ENCODE measurements at places on chromosomes 5 and 9. TPM values are rescaled to one million over a fixed set of nuclear protein-coding genes. Genes with fewer than 3 reads are reported as not detected.

DNA sequence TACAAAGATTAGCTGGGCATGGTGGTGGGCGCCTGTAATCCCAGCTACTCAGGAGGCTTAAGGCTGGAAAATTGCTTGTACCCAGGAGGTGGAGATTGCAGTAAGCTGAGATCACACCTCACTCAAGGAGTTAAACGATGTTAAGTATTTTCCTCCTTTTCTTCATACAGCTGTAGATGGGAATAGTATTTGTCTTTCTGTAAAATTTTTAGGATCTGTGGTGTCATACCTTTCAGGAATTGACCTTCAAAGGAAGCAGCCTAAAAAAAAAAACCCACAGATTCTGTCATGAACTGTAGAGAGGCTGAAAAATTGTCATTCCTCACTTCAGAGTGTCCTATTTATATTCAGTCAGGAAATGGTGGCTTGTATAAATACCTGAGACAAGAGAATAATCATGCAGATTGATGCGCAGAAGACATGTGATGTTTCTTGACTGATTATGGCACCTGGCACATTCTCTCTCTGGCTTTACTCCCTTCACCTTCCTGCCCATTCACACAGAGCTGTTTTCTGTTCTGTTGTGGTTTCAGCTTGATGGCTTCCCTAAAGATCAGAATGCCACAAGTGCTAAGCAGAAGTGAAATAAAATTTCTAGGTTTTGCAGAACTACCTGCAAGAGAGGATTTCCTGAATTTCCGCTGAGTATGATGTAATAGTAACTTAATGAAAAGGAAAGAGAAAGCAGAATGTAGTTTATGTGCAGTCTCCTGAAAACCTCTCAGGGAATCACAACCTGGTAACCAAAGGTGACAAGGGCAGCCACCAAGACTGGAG is 3.8 kb downstream of the IFNA1 start:
- DNase-seq: no peak

DNA sequence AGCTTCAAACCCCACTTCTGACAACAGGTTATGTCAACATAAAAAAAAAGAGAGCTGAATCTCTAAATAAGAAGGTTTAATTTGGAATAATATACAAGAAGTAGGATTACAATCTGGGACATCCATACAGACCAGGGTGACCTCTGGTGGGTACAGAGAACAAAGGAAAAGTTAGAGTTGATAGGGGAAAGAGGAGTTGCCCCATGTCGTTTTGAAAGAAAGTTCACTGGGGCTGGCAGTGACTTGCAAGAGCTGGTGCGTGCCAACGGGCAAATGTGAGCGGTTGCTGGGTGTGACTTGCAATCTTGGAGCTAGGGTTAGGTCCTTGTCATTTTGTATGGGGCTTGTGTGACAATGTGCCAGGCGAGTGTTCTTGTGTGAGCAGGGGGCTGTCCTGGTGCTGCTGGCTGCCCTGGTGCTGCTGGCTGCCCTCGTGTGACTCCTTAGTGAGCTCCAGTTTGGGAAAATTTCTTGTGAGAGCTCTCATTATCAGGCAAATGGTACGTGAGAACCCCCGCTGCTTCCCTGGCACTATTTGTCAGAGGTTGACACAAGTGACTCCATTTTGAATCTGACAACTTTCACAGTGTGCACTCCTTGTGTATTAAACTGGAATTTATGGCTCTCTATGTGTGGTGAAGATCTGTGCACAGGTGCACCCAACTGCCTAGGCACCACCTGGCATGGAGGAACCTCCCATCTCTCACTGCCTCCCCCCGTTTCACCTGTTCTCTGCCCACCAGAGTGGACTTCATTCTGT is 69.8 kb downstream of the UBE2QL1 start:
- no peak for DNase-seq

DNA sequence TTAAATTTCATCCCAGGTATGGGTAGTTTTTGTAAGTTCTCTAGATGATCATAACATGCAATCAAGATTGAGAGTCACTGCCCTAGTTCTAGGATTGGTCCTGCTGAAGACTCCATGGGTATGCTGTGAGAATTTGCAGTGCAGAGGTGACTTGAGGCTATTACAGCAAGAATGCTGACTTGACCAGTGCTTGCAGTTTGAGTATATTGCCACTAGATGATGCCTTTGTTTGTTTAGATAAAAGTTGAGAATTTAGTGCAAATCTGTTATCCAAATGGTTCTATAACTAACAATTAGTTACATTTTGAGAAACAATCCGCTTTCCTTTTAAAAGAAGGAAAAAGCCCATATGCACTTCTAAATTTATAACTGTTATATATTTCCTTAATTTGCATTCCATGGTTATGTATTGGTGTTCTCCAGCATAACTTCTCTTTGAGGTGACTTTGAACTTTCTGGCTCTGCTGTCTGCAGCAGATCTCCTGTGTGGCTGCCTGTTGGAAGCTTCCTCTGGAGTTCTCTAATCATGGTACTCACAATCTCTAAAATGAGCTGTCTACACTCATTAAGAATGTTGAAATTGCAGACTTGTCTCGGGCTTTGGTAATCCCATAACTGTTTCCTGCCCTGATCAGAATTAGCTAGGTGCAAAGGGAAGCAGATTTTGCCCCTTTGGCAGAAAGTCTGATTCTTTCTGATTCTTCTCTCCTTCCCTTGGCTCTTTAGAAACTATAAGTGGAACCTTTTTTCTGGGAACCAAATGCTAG is 24.9 kb downstream of the MELK start:
- DNase-seq: no peak

GRCh38 chr5:68359699-68360098 is 144.1 kb downstream of the PIK3R1 start:
- no peak for DNase-seq

DNA sequence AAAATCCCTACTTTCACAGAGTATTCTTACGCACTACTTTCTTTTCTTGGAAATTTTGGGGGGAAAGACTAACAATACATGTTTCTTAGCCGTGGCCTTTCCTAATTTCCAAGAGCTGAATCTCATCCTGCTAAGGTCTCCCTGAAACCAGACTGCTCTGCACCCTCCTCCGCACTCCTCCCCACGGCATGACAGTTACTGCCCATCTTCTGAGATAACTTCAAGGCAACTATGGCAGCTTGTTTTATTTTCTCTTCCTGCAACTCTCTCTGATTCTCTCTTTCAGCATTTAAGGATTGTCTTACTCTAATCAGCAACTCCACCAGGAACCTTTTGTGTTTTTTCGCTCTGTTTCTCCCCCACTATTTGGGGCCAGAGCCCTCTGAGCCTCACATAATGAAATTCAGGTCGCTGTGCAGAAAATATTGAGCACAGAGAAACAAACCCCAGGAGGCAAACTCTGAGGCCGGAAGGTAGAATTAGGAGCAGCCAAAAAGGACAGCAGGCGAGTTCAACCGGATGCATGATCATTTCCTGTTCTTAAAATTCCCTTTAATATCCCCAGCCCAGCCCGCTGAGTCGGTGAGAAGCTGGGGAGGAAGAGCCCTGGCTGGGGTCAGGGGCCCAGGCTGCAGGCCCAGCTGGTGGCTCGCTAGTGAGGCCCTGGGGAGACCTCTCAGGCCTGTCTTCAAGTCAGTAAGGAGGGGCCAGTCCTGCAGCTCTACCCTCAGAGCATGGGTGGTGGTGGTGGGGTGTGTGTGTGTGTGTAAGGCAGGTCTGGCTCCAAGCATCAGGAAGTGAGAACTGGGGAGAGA is 213.6 kb upstream of the S1PR3 start:
- peak; percentile 90 for DNase-seq

DNA sequence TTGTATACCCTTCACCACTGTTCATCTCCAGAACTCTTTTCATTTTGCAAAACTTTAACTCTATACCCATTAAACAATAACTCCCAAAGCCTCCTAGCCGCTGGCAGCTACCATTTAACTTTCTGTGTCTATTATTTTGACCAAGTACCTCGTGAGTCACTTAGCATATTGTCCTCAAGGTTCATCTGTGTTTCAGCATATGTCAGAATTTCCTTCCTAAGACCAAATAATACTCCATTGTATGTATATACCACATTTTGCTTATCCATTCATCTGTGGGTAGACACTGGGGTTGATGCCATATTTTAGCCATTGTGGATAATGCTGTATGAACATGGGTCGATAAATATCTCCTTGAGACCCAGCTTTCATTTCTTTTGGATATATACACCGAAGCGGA is 17.4 kb downstream of the ERBIN start:
- no peak for DNase-seq

- no peak for DNase-seq
Measured at GRCh38 chr5:169063316-169063953, 237.5 kb downstream of the SLIT3 start.

- no peak for DNase-seq
Measured at GRCh38 chr9:37916471-37917312, 12.8 kb upstream of the SLC25A51 start.

- no peak for DNase-seq
Measured at GRCh38 chr9:26058111-26058895, 380.1 kb upstream of the TUSC1 start.

GRCh38 chr5:54659700-54660131 is 142.2 kb downstream of the SNX18 start:
- no peak for DNase-seq

GRCh38 chr5:80745490-80745889 is 90.7 kb upstream of the DHFR start:
- DNase-seq: no peak

DNA sequence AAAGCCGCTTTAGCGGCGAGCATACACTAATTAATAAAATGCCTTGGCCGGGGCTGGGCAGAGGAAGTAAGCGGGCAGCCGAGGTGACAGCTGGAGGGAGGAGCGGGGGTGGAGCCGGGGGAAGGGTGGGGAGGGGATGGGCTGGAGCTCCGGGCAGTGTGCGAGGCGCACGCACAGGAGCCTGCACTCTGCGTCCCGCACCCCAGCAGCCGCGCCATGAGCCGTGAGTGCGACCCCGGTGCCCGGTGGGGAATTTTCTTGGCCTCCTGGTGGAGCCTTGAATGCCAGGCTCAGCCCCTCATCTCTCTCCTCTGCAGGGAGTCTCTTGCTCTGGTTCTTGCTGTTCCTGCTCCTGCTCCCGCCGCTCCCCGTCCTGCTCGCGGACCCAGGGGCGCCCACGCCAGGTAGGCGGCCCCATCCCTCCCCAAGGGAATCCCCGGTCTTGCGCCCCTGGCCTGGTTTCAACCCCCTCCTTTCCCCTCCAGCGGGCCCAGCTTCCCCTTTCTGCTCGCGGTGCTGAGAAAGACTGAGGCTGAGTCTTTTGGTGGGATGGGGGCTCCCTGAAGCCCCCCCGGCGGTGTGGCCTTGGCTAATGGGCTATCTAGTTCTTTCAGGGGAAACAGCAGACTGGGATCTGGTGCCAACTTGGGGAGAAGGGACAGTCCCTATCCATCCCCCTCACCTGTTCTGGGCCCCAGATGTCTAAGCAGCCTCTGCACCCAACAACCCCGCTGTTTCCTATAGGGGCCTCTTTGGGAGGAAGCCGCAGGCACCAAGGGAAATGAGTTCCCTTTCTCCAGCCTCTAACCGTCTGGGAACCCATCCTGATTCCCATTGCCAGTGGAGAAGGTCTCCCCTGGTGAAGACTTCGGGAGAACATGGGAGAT is at the start of gene PTGS1:
PTGS1 (plus strand) TSS at position 156 of the 887 bp plus-strand sequence; CDS start at position 217, 61 bp downstream.
- DNase-seq: no peak

GRCh38 chr9:134484479-134484878 is 157.1 kb upstream of the COL5A1 start:
- no peak for DNase-seq

DNA sequence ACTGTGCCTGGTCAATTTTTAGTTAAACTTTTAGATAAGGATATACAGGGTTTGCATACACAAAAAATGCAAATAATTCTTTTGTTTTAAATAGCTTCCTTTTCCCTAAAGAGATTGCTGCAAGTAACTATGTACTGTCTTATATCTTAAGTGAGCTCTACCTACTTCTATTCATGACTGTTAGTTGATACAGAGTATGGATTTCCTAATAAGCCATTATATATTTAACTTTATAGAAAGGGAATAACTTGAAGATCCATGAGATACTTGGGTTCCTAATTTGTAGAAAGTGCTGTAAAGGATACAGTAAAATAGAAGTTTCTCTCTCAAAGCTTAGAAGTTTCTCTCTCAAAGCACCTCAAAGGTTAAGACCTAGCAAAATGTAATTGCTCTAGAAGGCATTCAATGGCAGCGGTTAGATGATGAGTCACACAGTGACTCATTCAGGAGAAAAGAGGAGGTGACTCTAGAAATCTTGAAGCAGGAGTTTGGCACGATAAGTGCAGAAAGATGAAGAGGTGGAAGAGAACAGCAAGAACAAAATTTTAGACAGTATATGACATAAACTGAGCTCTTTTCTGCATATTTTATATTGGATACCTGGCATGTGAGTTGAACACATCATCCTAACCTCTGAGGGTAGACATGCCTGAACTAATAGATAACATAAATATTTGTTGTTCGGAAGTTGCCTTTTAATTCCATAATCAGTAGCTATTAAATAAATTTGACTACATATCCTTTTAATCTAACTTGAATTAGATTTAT is 5.5 kb upstream of the DNAJC21 start:
- DNase-seq: no peak

DNA sequence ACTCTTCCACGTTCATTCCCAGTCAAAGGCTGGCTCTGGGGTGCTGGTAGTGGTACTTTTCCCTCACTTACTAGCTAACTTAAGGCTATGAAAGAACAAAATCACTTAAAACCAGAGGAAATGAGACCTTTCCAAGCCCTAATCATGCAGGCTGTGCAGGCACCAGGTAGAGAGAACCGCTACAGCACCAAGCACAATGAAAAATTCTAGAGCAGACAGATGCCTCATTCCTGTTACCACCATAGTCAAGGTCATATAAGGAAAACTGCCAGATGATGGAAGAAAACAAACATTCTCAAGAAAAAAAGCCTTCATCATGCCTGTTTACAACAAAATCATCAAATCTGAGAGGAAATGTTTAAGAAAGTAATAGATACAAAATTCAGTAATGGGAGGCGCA is 374.4 kb upstream of the PDE4D start:
- DNase-seq: no peak

The GEMIN5 gene
- total RNA-seq: 17.8 TPM

The TNC gene
- 468 TPM for total RNA-seq

The IL3 gene
- total RNA-seq: not detected

The RNF14 gene
- 76.0 TPM for total RNA-seq

All from esophagus muscularis mucosa (tissue), 4 donors.